ENCODE measurements at places on chromosomes 12 and 14. TPM values are rescaled to one million over a fixed set of nuclear protein-coding genes. Genes with fewer than 3 reads are reported as not detected.

DNA sequence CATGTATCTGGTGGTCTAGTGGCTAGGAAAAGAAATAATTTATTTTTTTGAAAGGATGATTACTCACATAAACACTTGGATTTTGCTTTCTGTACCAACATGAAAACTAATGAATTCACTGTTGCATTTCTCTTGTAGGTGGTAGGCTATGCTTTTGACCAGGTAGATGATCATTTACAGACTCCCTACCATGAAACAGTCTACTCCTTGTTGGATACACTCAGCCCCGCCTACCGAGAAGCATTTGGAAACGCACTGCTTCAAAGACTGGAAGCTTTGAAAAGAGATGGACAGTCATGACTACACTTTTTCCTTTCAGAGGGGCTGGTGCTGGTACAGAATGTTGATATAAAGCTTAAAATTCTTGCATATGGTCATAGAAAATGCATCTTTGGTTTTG is 6.5 kb upstream of the AK7 start:
- DNase-seq: no peak

Gene KRT72
- not detected for total RNA-seq

GRCh38 chr14:101098641-101099040 is 195.1 kb upstream of the RTL1 start:
- DNase-seq: no peak

- peak; percentile 27 for DNase-seq
These were observed 6.7 kb downstream of the HOXC5 start for GRCh38 chr12:54039417-54040147.

DNA sequence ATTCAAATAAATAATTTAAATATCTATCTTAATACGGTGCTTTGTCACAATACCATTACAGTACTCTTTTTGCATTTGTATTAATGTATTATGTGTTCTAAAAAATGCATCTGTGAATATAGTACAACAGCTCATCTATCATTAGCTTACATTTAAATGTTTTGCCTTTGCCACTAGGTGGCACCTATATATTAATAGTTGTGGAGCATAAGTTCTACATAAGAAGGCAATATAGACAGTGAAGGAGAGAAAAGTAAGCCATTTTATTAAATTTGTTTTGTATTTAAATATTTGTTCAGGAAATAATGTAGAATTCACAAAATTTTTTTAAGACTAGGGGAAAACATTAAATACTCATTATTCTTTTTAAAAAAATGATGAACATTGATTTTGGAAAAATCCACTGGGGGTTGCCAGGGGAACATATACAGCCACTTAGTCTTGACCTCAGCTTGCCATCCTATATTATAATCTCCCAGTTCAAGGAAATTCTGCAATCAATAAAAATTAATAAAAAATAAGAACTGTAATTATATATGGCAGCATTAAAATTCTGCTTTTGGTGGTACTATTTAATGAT is 9.8 kb downstream of the CCER1 start:
- DNase-seq: no peak

Gene ZDHHC22
- not detected for total RNA-seq

GRCh38 chr14:73576391-73576790 is 7.4 kb downstream of the ACOT2 start:
- DNase-seq: peak; percentile 55

- no peak for DNase-seq
These were observed 212.8 kb upstream of the SYT1 start for GRCh38 chr12:78651755-78652154.

Gene CCDC60
- not detected for total RNA-seq

Gene TPPP2
- not detected for total RNA-seq

Gene RHOJ
- 9.5 TPM for total RNA-seq

DNA sequence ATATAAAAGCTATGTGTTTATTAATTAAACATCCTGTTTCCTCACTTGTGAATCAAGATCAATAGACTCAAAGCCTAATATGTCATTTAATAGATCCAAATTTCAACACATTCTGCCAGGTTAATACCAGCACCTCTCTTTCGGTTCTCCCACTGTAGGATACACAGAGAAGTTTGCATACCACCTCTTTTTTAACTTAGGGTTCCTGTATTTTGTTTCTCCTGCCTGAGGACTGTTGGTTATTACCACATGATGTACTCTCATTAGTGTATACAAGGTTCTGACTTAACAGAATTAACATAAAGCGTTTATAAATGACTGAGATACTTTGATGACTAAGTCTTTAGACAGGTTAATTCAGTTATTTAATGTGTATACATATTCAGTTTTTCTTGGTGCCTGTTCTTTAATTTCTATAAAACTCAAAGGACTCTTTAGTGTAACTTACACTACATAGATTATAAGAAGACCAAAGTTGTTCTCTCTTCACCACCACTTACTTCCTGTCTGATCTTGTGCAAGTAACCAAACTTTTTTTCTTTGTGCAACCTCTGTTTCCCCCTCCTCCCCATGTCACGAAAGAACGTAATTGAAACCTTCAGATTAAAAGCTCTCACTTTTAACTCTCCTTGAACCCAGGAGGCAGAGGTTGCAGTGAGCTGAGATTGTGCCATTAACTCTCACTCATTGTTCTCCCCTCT is 89.8 kb upstream of the DNM1L start:
- DNase-seq: no peak

Gene HOXC10
- total RNA-seq: 5.3 TPM

Gene SERPINA12
- total RNA-seq: not detected

Gene MGP
- 39.0 TPM for total RNA-seq

DNA sequence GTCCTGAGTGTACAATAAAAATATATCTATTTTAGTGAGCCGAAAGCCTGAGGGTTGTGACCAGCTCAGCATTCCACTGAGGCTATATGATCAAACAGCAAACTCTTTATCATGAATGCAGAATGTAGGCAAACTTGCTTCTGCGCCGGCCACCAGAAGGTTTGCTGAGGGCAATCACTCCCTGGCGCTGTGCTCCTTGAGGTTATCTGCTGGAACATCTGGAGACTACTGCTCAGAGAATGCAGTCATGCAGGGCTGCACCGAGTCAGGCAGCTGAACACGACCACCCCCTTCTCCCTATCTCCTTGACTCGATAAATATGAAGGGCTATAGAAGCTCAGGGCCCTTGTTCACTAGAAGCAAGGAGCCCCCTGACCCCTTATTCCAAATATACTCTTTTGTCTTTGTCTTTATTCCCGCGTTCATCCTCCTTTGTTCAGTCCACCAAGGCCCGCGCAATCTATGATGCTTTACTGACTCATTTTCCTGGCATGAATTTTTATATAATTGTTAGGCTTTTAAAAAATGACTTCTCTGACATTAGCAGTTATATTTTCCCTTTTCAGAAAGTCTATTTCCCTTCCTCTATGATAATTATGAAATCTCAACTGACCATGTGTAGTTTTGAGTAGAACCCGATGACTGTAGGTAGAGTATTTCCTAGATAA is 1089.3 kb downstream of the SLC16A7 start:
- no peak for DNase-seq

- DNase-seq: no peak
These were observed 119.4 kb upstream of the PLEKHA5 start for GRCh38 chr12:19010087-19010486.

- peak; percentile 4 for DNase-seq
These were observed 879.2 kb downstream of the AACS start for GRCh38 chr12:125944446-125944845.

DNA sequence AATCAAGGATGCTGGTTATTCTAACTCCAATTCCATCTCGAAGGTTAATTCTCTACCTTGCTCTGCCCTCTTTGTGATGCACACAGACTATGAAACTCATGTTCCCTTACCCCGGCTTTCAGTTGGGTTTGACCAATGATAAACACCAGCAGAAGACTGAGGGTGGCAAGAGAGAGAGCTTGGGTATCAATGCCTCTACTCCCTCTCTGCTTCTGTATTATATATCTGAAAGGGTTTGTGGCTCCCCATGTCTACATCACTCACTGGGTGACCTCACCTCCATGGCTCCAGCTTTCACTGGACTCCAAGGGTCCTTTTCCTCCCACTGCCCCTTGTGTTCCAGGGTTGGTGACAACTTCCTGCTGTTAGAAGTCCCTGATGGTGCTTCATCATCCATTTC is 659.0 kb upstream of the TBX3 start:
- DNase-seq: no peak

DNA sequence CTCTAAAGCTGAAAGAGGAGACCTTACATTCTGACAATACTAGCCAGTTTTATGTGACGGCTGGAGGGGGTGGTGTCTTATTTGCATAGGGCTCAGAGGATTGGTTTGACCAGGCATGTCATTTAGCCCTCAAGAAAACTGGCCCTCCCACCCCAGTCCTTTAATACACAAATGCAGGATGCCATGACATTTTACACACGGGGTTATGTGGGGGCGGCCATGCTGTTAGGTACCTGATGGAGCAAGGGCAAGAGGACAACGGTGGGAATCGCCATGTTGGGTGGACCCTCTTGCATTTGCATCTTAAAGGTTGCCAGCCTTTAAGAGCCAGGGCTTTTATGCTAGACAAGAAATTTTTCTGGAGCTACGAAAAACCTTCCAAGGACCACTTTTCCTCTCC is 23.3 kb downstream of the MDM2 start:
- DNase-seq: no peak

Gene CSAD
- total RNA-seq: 11.0 TPM

GRCh38 chr12:8681129-8681884 is 16.5 kb upstream of the RIMKLB start:
- DNase-seq: peak; percentile 74

DNA sequence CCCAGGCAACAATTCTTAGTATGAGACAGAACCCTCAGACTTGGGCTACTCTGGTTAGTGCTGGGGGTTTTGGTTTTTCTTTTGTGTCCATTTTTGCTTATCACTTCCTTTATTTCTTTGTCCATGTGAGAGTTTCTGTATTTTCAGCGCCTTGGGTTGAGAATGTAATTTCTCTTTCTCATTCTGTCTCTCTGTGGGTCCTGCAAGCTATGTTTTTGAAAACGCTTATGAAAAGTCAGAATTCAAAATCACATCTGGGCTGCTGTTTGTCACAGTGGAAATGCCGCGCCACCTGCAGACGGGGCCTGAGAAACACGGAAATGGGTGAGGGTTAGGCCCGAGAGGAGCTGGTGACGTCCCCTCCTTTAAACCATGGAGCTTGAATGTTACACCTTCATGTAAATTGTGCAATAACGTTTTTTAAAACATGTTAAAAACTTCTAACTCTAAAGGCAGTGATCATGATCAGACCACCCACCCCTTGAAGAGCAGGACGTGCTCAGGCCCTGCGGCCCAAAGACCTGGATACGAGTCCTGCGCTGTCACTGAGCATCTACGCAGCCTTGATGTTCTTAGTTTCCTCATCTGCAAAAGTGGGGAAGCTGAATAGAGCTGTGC is 26.1 kb downstream of the JDP2 start:
- DNase-seq: no peak

DNA sequence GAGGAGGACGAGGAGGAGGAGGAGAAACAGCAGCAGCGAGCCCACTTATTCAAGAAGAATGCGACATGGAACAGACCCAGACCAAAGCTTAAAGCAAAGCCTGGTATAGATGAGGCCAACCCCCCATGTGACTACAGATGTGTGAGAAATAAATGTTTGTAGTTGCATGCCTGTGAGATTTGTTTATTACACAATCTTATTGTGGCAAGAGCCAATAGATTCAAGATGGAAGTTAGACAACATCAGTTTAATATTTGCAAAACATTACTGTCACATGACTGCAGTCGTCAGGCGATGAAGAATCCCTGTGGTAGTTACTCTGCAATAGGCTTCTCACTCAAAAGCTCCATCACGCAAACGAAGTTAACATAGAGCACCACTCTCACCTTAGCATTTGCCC is 17.2 kb upstream of the SLC35F4 start:
- DNase-seq: no peak

Gene NKX2-1
- total RNA-seq: 4.7 TPM

Gene ARG2
- 19.4 TPM for total RNA-seq

- no peak for DNase-seq
These were observed 59.4 kb downstream of the BCL11B start for GRCh38 chr14:99212646-99213045.

DNA sequence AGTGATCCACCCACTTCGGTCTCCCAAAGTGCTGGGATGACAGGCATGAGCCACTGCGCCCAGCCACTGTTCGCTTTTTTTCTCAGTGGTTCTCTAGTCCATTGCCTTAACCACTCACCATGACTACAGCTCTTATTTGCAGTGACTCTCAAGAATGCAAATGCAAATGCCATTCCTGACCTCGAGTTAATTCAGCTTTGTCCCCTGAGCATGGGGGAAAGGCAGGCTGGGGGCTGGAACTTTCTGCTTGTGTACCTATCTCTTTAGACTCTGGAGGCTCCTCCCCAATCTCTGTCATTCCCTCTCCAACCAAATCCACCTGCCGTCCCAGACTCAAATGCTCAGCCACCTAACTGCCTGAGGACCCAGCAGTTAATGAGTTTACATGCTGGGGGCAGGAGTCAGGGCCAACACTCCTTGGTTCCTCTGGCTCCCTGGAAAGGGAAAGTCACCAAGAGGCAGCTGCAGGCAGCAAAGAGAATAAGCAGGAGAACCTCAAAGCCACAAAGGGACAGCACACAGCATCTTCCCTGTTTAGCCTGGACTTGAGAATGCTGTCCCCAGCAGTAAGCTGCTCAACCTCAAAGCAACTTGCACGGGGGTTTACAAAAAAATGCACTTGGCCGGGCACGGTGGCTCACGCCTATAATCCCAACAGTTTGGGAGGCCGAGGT is 5.3 kb upstream of the HNF1A start:
- DNase-seq: no peak

GRCh38 chr14:72478471-72478893 is 415.4 kb downstream of the DPF3 start:
- DNase-seq: no peak

- DNase-seq: no peak
These were observed 26.9 kb downstream of the GCN1 start for GRCh38 chr12:120167529-120168095.

- DNase-seq: peak; percentile 76
These were observed 7.6 kb downstream of the VPS37B start for GRCh38 chr12:122888232-122888752.

- no peak for DNase-seq
These were observed 52.5 kb upstream of the RESF1 start for GRCh38 chr12:31906557-31907301.

DNA sequence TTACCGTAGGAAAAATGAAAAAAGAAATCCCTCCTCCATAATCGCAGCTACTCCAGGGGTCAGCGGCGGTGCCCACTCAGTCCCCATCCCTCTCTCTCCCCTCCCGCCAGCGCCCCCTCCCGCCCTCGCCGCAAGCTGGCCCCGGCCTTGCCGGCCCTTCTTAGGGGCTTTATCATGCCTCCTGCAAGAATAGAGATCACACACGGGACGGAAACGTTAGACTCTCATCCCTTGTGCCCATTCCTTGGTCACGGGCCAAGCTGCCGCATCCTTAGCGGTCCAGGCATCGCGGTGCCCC is 692 bp upstream of the COX14 start:
- DNase-seq: no peak

Gene TMEM233
- 2.7 TPM for total RNA-seq

Gene LTB4R2
- 16.7 TPM for total RNA-seq

Measured in Daoy (cell line).